ENCODE measurements at places on chromosomes 1 and 21.
A peak's percentile ranks its signal among the peaks of the same experiment; 100 is the strongest.

GRCh38 chr1:232508130-232508701 lies 121.7 kb downstream of the SIPA1L2 start:
- peak; percentile 66 for DNase-seq

DNA sequence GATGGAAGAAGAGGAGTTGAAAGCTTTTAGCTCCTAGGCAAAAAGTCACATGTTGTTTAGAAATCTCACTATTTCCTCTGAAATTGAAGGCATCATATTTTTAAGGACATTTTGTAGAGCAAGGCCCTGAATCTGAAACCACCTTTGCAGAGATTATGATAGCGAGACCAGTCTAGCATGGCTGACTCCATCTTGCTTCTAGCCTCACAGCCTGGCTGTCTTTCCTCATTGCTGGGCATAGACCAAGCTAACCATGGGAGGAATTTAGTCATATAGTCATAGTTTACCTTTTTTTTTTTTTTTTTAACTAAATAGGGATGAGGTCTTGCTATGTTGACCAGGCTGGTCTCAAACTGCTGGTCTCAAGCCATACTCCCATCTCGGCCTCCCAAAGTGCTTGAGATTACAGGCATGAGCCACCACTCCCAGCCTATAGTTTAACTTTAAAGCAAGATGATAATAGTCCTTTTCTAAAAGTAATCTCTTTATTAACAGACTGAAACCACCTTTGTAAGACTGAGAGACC lies 42.2 kb upstream of the ZNF326 start:
- DNase-seq: no peak

- DNase-seq: no peak
These were observed 68.4 kb downstream of the RRAGC start for GRCh38 chr1:38791164-38791515.

GRCh38 chr1:216805953-216806352 lies 82.7 kb upstream of the ESRRG start:
- no peak for DNase-seq

GRCh38 chr1:224333939-224334786 lies 4.2 kb upstream of the NVL start:
- peak; percentile 69 for DNase-seq

DNA sequence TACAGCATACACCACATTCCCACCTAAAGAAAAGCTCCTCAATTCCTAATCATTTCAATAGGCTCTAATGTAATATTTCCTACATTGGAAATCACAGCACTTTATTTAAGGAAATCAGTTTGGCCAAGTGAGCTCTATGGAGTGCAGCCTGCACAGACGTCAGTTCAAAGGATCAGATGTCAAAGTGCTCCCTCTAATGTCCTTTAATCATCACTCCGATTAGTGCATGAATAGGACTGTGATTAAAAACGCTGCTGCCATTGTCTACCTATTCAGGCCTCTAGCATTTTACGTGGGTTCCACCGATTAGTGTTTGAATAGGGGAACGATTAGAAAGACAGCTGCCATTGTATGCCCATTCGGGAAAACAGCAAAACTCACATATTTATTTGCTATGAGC lies 50.2 kb downstream of the DPYD start:
- DNase-seq: peak; percentile 31

- no peak for DNase-seq
These were observed 31.3 kb downstream of the CBR1 start for GRCh38 chr21:36100971-36101641.

- DNase-seq: no peak
These were observed 28.2 kb upstream of the FAM131C start for GRCh38 chr1:16101623-16102022.

DNA sequence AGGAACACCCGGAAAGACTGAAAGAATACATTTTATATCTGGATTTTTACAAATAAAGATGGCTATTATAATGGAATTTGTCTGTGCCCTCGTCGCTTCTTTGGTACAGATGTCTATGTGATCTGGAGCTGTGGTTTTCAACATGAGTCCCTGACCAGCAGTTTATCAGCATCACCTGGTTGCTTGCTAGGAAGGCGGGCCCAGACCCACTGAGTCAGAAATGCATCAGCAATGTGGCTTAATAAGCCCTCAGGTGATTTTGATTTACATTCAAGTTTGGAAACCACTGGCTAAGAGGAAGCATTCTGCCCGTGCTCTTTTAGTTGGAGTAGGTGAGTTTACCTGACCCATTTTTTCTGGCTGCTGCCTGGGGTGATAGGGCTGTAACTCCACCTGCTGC lies 31.7 kb downstream of the ATP1A1 start:
- no peak for DNase-seq

GRCh38 chr1:60129911-60130310 lies 56.3 kb upstream of the C1orf87 start:
- DNase-seq: peak; percentile 36

DNA sequence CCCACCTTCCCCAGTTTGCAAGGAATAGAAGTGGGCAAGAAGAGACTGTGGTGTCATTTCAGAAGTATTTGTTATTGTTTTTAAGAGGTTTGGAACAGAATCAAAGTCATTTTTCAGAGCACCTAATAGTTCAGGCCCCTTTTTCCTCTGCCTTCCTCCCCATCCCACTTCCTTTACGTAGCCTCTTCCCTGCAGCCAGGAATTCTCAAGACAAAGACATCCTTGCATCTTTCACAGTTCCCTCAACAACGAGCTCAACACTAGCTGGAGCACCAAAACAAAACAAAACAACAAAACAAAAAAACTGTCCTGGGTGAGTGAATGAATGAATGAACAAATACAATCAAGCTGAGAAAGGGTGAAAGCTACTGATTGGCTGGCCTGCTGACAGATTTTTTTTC lies 7.0 kb downstream of the PALMD start:
- no peak for DNase-seq

GRCh38 chr1:166485620-166486019 lies 318.8 kb upstream of the FAM78B start:
- DNase-seq: no peak

GRCh38 chr1:76160225-76160624 lies 85.7 kb downstream of the ST6GALNAC3 start:
- DNase-seq: no peak

- DNase-seq: no peak
These were observed 118.2 kb upstream of the OLIG2 start for GRCh38 chr21:32907521-32907920.

- DNase-seq: no peak
These were observed 24.1 kb downstream of the ERI3 start for GRCh38 chr1:44330935-44331334.

DNA sequence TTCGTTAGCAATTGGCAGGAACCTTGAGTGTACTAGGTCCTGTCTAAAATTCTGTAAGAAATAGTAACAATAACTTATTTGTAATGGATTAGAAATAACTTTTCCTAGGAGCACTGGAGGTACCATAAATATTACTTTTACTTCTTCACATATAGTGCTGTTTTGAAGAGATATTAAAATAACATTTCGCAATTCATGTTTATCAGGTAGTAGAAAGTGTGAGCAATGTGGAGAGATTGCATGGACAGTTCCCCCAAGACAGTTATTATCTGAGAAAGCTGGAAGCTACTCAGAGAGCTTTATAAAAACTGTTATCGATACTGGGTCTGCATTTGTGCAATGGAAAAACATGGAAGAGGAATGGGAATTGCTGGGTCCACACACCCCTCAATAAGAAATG lies 128.5 kb upstream of the KIF26B start:
- DNase-seq: no peak

GRCh38 chr1:224632921-224633321 lies 16.8 kb downstream of the CNIH3 start:
- peak; percentile 51 for DNase-seq

GRCh38 chr1:18256282-18257235 lies 149.0 kb downstream of the IGSF21 start:
- DNase-seq: peak; percentile 40

DNA sequence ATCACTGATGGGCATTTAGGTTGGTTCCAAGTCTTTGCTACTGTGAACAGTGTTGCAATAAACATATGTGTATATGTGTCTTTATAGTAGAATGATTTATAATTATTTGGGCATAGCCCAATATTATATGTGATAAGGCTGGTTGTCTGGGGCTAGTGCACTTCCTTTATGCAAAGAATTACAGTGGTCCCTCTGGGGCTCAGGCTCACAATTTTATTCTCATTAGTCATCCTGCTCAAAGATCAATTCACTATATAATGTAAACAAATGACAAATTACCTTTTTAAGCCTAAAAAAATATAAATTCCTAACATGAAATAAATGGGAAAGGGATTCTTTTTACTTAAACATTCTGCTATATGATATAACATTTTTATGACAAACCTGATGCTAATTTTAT lies 5.0 kb downstream of the PLPPR4 start:
- DNase-seq: no peak

GRCh38 chr1:218390618-218391017 lies 45.5 kb downstream of the TGFB2 start:
- DNase-seq: peak; percentile 50

- DNase-seq: peak; percentile 44
These were observed 935 bp downstream of the KCNK2 start for GRCh38 chr1:215083383-215083961.

DNA sequence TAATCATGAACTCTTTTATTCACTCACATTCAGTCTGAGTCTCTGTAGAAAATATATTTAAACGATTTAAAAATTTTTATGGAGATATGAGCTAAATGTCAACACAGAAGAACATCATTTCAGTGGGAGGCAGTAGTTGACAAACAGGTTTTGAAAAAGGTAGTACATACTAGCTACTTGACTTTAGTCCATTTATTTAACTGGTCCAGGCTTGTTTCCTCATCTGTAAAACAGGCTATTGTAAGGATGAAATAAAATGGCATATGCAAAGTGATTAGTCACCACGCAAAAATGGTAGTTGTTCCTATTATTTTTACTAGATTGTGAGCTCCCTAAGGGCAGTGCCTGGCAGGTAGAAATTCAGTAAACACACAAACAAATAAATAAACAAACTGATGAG lies 75.2 kb downstream of the NTPCR start:
- peak; percentile 18 for DNase-seq

DNA sequence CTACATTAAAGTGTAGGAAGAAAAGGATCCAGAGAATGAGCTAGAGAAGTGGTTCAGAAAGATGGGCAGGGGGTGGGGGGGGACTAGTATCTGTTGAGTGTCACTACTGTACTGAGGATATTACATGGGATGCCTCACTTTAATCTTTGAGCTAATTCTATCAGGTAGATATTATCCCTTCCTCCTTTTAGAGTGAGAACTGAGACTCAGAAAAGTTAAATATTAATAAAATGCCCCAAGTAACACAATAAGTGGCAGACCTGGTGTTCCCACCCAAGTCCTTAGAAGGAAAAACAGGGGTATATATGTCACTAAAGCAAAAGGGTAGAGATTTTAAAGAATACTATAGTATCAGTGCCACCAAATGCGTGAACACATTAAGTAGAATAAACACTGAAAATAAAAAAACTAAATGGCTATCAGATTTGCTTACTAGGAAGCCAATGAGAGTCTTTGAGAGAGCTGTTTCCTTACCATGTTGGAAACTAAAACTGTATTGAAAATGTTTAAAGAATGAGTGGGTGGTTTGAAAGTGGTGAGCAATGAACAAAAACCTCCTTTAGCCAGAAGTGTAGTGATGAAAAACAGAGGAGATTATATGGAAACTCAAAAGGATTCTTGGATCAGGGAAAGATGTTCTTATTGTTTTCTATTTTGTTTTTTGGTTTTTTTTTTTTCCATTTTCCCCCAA lies 230.8 kb downstream of the BARHL2 start:
- no peak for DNase-seq

GRCh38 chr1:218525031-218525430 lies 179.9 kb downstream of the TGFB2 start:
- DNase-seq: no peak
